ENCODE measurements at places on chromosomes 5 and 9. TPM values are rescaled to one million over a fixed set of nuclear protein-coding genes. Genes with fewer than 3 reads are reported as not detected.

Gene PCDHGB5
- total RNA-seq: 2.5 TPM

Gene PCDHGA10
- 0.02 TPM for total RNA-seq

Gene ADAMTSL1
- not detected for total RNA-seq

Gene SPINK13
- total RNA-seq: 0.31 TPM

Gene ANKS6
- 11.3 TPM for total RNA-seq

Gene EGFL7
- total RNA-seq: 51.5 TPM
